ENCODE measurements at places on chromosomes 3 and 15. TPM values are rescaled to one million over a fixed set of nuclear protein-coding genes. Genes with fewer than 3 reads are reported as not detected.

GRCh38 chr3:98877132-98877531 is 24.4 kb downstream of the DCBLD2 start:
- H3K4me1 ChIP-seq, result peaks cover 11% of the 10 kb centered on the region
- H3K36me3 ChIP-seq, result peaks cover 80% of the 10 kb centered on the region
- no peaks in the 10 kb centered on the region for H3K27me3 ChIP-seq
- H3K27ac ChIP-seq, result no peak overlapping the region

DNA sequence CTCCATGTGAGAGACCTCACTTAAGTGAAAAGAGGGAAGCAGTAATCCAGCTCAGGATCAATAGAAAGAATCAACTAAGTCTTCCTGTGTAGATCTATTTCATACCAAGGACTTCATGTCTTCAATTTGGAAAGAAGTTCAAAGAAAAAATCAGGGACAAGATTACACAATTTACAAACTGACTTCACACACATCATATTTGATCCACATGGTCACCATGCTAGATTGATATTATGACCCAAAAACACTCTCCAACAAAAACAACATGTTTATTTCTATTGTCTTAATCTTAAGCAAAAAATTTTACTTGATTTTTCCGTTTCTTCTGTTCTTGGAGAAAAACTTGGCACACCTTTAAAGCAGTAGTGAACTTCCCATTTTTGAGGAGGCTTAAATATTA is 76.3 kb downstream of the THBS1 start:
- no peak overlapping the region for H3K4me3 ChIP-seq
- H3K27ac ChIP-seq, result no peak overlapping the region
- no peaks in the 10 kb centered on the region for H3K27me3 ChIP-seq
- no peaks in the 10 kb centered on the region for H3K36me3 ChIP-seq
- no peak for DNase-seq
- peaks cover 12% of the 10 kb centered on the region for H3K4me1 ChIP-seq

- no peaks in the 10 kb centered on the region for H3K36me3 ChIP-seq
- no peak overlapping the region for H3K4me3 ChIP-seq
- H3K4me1 ChIP-seq, result peaks cover 7% of the 10 kb centered on the region
Measured at GRCh38 chr15:36632226-36632625, 52.8 kb downstream of the CDIN1 start.

DNA sequence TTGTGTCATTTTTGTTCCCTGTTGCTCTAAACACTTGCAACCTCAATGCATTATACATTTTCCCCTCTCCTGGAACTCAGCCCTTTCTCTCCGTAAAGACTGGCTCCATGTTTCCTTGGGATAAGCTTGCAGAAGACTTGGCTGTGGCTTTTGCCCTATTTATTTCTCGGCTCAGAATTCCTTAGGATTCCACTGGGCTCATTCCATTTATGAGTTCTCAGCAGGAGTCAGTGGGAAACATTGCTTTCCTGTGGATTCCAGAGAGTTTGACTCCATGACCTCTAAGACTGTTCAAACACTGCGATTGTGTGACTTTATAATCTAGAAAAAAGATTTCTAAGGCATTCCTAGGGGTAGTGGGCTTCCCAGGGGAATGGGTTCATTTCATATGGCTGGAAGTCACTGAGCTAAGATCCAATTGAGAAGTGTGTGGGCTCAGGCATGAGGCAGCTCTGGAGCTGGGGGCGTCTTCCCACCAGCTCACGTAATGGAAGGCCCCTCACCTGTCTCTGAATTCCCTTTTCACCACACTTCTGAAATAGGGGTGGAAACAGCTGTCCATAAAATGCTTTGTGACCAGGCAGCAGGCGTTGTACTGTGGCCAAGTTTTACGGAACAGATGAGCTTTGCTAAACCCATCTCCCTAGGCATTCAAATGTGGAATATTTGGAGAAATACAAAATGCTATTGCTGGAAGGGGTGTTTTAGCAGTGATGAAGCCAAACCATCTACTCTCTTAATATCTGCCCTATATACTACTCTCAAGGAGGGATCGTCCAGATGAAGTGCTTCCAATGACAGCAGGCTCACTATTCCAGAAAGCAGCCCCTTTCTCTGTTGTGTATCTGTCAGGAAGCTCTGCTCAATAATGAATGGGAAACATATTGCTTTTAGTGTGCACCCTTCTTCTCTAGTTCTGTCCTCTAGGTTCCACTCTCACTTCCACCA is 91.8 kb upstream of the BCL6 start:
- no peaks in the 10 kb centered on the region for H3K27me3 ChIP-seq
- H3K4me1 ChIP-seq, result peaks cover 12% of the 10 kb centered on the region
- peak; percentile 38 for DNase-seq
- H3K27ac ChIP-seq, result no peak overlapping the region

GRCh38 chr3:62688050-62688449 is 187.2 kb downstream of the CADPS start:
- no peak overlapping the region for H3K4me3 ChIP-seq
- no peaks in the 10 kb centered on the region for H3K36me3 ChIP-seq
- H3K4me1 ChIP-seq, result no peaks in the 10 kb centered on the region

GRCh38 chr3:183128709-183129108 is 29.4 kb upstream of the MCCC1 start:
- H3K27me3 ChIP-seq, result no peaks in the 10 kb centered on the region
- H3K4me3 ChIP-seq, result no peak overlapping the region
- H3K27ac ChIP-seq, result no peak overlapping the region
- peaks cover 9% of the 10 kb centered on the region for H3K4me1 ChIP-seq
- no peak for DNase-seq

- H3K4me1 ChIP-seq, result peaks cover 43% of the 10 kb centered on the region
- no peaks in the 10 kb centered on the region for H3K36me3 ChIP-seq
- peak overlapping the region; percentile 84 for H3K27ac ChIP-seq
- no peaks in the 10 kb centered on the region for H3K27me3 ChIP-seq
- DNase-seq, result peak; percentile 75
- H3K4me3 ChIP-seq, result no peak overlapping the region
Measured at GRCh38 chr15:68469162-68470048, 37.4 kb upstream of the ITGA11 start.

DNA sequence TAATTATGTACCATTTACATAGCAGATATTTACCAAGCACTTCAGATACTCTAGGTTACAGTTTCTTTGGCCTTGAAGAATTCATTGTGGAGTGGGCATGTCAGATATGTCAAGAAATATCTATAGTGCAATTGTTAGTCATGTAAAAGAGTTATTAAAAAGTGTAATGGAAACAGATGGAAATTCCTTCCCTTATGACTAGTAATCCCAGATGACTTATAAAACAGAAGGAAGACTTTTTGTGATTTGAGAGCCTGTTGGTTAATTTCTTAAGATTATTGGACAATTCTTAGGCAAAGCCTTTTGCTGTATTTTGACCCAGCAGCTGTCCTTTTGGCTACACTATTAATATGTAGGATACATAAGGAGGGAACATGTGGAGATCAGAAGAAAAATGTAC is 708.9 kb upstream of the NECTIN3 start:
- no peak overlapping the region for H3K27ac ChIP-seq
- no peak overlapping the region for H3K4me3 ChIP-seq
- peak; percentile 13 for DNase-seq
- H3K27me3 ChIP-seq, result no peaks in the 10 kb centered on the region

GRCh38 chr3:24519368-24520100 is 24.9 kb upstream of the THRB start:
- no peaks in the 10 kb centered on the region for H3K4me1 ChIP-seq
- peak; percentile 82 for DNase-seq
- H3K27ac ChIP-seq, result no peak overlapping the region
- H3K36me3 ChIP-seq, result no peaks in the 10 kb centered on the region
- H3K27me3 ChIP-seq, result peaks cover 28% of the 10 kb centered on the region

DNA sequence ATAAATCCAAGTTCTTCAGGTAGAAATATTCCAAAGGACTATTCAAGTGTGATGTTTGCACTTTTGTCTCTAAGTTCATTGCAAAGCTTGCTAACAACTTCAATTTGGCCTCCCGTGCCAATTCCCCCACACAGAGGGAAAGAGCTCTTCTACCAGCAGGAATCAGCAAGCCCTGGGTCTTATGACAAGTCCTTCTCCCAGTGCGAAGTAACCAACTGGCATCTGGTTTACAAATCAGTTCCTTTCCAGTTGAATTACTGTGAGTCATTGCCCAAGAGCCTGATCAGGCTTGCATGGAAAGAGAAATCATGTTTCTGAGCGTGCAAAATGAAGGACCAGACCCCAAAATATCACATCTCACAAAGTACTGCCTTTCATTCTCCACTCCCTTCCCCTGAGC is 62.7 kb upstream of the SLCO3A1 start:
- H3K27ac ChIP-seq, result no peak overlapping the region
- no peak for DNase-seq
- H3K36me3 ChIP-seq, result no peaks in the 10 kb centered on the region
- H3K27me3 ChIP-seq, result no peaks in the 10 kb centered on the region
- H3K4me1 ChIP-seq, result no peaks in the 10 kb centered on the region

- H3K27ac ChIP-seq, result no peak overlapping the region
- H3K36me3 ChIP-seq, result no peaks in the 10 kb centered on the region
- no peak overlapping the region for H3K4me3 ChIP-seq
- no peak for DNase-seq
- no peaks in the 10 kb centered on the region for H3K27me3 ChIP-seq
Measured at GRCh38 chr3:4395448-4395847, 71.6 kb downstream of the SUMF1 start.

The GADL1 gene
- not detected for total RNA-seq

The DUOXA2 gene
- not detected for total RNA-seq

The TRIM71 gene
- not detected for total RNA-seq

The CYP1A1 gene
- not detected for total RNA-seq

The P2RY13 gene
- not detected for total RNA-seq

The CCDC50 gene
- 78.2 TPM for total RNA-seq

The TUSC7 gene
- not detected for total RNA-seq

The FYTTD1 gene
- total RNA-seq, result 41.3 TPM

Data from osteoblast (primary cell).